ENCODE measurements at places on chromosomes 12 and 14.
A peak's percentile ranks its signal among the peaks of the same experiment; 100 is the strongest.

DNA sequence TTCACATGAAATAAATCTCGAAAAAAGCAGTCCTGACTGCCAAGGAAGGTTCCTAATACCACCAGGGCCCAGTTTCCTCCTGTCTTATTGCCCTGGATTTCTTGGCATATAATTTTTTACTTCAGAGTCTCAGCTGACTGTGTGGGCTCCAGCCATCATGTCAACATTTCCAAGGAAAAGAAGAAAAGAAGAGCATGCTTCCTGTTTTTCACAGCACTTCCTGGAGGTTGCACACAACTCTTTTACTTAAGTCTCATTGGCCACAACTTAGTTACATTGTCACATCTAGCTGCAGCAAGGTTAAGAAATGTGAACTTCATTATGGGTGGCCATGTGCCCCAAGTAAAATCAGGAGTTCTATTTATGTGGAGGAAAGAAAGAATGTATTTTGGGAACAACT, 24.3 kb downstream of the DACT1 start:
- DNase-seq = no peak

- DNase-seq = no peak
Measured at GRCh38 chr14:105147671-105148603, 20.6 kb downstream of the JAG2 start.

DNA sequence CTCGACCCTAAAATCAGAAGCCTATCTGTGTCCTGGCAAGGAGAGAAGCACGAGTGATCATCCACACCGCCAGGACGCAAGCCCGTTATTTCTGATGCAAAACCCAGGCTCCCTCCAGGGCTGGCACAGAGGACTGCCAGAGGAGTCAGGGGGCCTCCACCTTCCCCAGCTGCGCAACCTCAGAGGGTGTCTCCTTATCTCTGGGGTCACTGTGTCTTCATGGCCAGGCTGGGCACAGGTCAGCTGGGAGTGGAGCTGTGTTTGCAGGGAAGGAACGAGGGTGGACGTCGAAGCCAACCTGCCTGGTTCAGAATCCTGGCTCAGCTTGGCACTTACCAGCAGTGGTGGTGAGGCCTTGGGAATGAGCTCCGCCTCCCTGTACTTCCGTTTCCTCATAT, 12.0 kb upstream of the SERPINA3 start:
- no peak for DNase-seq

DNA sequence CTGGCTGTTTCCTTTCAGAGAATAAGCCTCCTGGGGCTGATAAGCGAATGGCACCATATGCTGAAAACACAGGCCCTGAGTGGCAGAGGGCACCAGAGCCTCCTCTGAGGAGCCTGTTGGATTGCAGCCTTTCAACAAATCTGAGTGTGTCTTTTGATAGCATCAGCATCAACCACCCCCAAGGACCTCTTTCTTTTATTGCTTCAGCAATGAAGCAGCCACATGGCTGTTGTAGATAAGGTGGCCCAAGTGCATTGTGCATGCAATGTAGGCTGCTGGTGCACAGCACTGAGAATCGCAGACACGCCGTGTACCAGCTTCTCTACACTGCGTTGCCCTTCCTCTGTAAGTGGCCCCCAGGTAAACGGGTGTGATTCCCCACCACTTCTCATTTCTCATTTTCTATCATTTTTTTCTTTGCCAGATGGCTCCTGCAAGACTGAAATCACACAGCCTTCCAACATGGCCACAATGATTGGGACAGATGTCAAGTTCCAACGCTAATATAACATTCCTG, 191.7 kb downstream of the DAD1 start:
- DNase-seq = no peak

DNA sequence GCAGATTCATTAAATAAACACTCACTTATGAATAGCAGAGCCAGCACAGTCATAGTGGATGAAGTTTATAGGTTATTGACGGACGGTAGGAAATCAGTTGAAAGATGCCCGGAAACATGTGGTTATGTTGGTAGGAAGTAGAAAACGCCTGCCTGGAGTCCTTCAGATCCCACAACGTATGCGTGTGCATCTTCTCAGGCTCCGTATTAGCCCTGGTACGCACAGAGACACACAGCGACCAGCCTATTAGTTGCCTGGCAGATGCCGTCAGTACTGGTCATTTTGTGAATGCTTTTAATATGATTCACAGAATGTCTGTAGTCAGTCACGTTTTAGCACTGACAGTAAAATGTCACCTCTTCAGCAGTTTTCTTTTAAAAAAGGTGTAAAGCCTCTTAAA, 196.4 kb downstream of the RGS6 start:
- DNase-seq = no peak

GRCh38 chr14:30375296-30375892, 183.6 kb upstream of the G2E3 start:
- DNase-seq = peak; percentile 68

- no peak for DNase-seq
Measured at GRCh38 chr12:63968673-63969072, 124.2 kb downstream of the SRGAP1 start.

DNA sequence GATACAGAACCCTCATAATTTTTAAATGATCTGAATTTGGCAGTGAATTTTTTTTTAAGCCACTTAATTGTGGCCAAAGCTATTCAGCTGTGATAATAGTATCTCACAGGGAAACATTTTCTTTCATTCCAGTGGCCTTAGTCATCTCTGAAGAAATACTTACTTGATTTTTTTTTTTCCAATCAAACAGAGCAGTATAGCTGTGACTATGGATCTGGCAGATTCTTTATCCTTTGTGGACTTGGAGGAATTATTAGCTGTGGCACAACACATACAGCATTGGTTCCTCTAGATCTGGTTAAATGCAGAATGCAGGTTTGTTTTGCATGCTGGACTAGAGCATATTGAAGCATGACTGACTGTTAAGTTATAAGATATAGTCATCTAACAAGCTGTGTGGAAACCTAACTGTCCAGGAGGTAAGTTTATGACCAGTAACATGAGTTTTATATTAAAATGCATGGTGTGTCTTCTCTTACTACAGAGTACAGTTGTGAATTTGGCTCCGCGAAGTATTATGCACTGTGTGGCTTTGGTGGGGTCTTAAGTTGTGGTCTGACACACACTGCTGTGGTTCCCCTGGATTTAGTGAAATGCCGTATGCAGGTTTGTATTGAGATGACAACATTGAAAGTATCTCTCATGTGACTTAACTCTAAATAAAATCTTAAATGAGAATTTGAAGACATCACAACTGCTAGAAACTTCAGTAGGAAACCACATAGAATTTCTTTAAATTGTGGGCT, 1.9 kb downstream of the SLC25A3 start:
- peak; percentile 72 for DNase-seq

GRCh38 chr14:89283327-89284060, 133.5 kb downstream of the FOXN3 start:
- DNase-seq = no peak

- no peak for DNase-seq
Measured at GRCh38 chr14:103832046-103832445, 15.3 kb downstream of the PPP1R13B start.

GRCh38 chr12:95653771-95654546, 102.7 kb upstream of the USP44 start:
- peak; percentile 73 for DNase-seq

GRCh38 chr14:78106381-78106780, 63.8 kb upstream of the NRXN3 start:
- no peak for DNase-seq

DNA sequence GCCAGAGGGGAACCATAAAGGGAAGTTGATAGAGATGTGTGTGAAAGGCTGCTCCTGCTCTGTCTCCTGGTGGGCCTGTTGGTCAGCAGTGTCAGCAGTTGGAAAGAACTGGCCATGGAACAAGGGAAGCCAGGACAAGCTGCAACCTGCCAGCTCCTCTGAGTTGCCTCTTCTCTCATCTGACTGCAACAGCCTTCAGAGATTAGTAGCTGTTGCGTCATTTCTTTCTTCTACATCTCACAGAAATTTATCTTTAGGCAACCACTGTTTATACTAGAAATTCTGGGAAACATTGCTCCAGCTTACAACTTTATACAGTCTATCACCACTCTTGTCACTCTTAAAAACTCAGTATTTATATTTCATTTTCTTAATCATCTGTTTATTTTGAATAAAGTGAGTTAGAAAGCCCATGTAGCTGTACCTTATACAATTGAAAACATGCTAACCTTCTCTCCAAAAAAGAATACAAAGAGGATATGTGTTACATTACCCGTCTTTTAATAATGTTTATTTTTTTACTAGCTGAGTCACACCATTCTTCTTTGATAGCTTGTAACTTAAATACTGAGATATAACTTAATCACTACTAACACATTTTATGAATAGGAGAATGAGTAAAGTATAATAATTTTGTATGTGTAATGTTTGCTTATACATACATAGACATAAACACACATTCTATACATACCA, 224.2 kb downstream of the LRFN5 start:
- DNase-seq = no peak

Data from endothelial cell of umbilical vein (primary cell).